ENCODE measurements at places on chromosomes 7 and 10.
A peak's percentile ranks its signal among the peaks of the same experiment; 100 is the strongest.

- no peak for DNase-seq
These were observed 739.7 kb downstream of the PARD3 start for GRCh38 chr10:34075254-34075926.

GRCh38 chr7:90596671-90597562, 796 bp downstream of the CDK14 start:
- peak; percentile 55 for DNase-seq

DNA sequence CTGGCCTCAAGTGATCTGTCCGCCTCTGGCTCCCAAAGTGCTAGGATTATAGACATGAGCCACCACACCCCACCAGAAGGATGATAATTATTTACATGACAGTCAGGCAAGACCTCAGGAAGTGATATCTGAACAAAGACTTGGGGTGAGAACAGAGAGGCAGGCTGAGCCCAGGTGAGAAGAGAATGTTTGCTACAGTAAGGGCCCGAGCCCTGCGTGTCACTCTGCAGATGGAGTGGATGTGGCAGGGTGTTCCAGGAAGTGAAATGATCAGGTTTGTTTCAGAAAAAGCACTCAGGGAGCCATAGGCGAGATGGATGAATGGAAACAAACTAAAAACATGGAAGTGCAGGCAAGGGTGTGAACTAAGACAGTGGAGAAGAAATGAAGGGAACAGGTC, 22.2 kb downstream of the SFMBT2 start:
- no peak for DNase-seq

DNA sequence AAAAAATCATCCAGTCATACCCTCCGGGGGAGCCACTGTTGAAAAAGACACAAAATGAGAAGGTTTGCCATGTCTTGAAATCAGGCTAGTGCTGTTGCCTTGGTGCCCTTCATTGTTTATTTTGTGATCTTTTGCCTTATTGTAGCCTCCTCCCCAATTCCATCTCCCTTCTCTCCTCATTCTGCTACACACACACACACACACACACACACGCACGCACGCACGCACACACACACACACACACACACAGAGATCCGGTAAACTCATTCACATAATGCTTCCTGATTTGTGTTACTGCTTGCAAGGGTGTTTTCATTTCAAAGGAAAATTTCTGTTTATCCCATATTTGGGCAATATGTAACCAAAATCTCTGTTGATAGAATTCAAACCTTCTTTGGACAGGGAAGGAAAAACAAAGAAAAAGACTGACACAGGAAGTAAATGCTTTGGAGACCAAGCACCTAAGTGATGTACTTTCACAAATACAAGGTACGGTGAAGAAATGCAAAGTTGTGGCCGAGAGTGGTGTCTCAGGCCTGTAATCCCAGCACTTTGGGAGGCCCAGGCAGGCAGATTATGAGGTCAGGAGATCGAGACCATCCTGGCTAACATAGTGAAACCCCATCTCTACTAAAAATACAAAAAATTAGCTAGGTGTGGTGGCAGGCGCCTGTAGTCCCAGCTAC, 141.1 kb upstream of the CDK13 start:
- no peak for DNase-seq

GRCh38 chr7:120843109-120843508, 14.8 kb downstream of the TSPAN12 start:
- DNase-seq = peak; percentile 67

GRCh38 chr10:13953371-13953770, 366.6 kb downstream of the PRPF18 start:
- no peak for DNase-seq

- DNase-seq = no peak
These were observed 116.7 kb upstream of the C10orf90 start for GRCh38 chr10:126787201-126787600.

- DNase-seq = no peak
These were observed 159.8 kb downstream of the KIF20B start for GRCh38 chr10:89861199-89861573.

DNA sequence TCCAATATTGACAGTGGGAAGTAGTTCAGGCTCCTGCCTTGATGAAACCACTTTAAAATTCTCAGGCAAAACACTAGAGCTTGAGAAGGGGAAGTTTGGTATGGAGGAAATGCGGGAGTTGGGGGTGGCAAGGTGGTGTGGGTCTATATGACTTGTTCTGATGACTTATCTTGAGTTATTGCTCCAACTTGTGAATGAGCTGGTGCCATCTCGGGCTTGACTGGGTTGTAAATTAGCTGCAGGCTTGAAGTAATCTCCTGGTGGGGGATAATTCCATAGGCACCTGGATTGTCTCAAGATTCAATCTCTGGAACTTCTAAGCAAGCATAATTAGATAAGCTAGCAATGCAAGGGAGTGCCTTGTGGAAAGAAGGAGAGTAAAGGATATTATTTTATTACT, 29.0 kb downstream of the MRPL32 start:
- no peak for DNase-seq

GRCh38 chr7:46682836-46683624, 762.0 kb upstream of the IGFBP3 start:
- DNase-seq = peak; percentile 25

- no peak for DNase-seq
These were observed 40.2 kb downstream of the FAS start for GRCh38 chr10:89030791-89031190.

All from fibroblast of skin of right quadriceps (primary cell).